Left cardiac atrium (tissue), 4 donors: ENCODE measurements at places on chromosomes 3 and 15.

DNA sequence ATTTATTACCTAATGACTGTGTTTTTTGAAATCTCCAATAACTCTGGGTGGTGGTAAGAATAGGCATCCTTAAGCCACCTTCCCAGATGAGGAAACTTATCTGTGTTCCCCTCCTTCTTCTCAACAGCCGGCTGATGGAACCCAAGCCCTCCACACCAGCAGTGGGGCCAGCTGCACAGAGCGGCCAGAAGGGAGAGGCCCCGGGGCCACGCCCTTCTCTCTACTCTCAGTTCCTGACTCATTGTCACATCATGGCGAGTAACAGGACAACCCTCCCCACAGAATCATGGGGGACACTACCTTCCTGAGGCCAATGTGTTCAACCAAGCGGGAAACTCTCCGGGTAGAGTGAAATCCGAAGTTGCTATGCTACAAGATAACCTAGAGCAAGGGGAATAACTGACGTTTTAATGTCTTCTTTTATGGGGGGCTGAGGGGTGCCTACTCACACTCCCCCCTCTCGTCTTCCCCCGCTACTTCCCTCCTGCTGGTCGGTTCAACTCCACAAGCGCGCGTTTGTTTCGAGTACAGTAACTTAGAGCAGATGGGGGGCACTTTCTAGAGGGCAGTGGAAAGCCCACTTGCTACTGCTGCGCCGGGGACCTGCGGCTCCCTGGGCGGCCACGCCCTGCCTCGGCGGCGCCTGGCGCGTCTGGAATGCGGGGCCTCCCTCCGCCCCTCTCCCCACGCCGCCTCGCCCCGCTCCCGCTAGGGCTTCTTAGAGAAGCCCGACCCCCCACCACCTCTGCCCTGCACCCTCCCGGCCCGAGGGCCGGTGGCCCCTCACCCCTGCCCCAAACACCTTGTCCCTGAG is 621 bp downstream of the ANXA2 start:
- DNase-seq: peak; percentile 77

DNA sequence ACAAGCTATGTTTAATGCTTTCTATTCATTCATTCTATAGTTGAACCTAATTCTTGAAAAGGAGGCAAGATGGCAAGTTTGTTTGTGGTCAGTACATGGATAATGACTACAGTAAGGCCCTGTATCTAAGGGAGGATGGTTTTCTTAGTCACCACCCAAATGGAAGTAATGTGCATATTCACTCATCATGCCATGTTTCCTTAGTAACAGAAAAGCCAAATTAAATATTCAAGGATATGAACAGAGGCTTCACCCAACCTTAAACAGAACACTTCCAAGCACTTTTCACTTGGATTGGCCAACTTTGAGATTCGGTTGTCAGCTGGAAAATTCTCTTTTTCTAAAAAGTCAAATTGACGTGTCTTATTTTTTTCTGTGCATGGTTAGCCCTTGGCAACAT is 805.3 kb upstream of the LMCD1 start:
- no peak for DNase-seq

DNA sequence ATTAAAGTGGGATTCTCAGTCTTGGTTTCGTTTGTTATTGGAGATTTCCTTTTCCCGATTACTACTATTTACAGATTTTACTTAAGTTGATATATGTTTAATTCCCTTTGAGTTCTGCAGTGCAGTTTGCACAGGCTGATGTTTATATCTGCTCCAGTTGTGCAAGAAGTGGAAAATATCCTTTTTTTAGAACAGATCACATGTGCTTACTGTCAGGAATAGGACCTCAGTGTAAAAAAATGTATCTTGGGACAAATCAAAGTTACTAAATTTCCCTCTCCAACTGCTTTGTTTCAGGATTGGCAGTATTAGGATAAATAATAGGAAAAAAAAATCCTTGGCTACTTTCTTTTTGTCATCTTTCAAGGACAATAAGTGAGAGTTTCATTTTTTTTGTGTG is 6.9 kb downstream of the MITF start:
- DNase-seq: no peak

DNA sequence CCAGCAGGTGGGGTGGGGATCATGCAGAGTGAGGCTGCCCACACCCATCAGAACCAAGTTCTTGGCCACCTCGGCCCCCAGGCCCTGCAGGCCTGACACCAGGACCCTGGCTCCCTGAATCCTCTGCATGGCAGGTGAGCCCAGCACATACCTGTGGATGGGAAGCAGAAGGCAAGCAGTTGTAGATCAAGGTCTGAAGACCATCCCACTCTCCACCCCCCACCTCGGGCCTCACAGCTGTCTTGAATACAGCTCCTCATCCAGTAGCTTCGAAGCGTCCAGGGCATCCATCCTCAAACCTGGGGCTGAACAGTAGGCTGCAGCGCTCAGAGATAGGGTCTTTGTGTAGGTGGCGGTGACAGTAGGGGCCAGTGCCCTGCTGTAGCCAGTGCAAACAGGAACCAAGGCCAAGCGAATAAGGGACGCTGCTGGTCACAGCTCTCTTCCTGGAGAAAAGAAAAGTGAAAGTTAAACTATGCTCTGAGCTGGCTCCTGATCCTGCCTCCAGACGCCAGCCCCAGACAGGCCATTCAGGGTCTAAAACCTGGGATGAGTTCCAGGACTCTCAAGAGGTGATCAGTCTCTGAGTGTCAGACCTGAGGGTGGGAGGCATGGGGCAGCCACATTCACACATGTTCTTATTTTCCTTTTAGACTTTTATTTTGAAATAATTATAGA is at the start of gene UBA7:
Gene UBA7 (minus strand): TSS at position 457 of the 678 bp plus-strand sequence. CDS start 166 bp downstream, at position 291.
- peak; percentile 63 for DNase-seq

- DNase-seq: no peak
These were observed 156.7 kb upstream of the BHLHE40 start for GRCh38 chr3:4822568-4822967.

DNA sequence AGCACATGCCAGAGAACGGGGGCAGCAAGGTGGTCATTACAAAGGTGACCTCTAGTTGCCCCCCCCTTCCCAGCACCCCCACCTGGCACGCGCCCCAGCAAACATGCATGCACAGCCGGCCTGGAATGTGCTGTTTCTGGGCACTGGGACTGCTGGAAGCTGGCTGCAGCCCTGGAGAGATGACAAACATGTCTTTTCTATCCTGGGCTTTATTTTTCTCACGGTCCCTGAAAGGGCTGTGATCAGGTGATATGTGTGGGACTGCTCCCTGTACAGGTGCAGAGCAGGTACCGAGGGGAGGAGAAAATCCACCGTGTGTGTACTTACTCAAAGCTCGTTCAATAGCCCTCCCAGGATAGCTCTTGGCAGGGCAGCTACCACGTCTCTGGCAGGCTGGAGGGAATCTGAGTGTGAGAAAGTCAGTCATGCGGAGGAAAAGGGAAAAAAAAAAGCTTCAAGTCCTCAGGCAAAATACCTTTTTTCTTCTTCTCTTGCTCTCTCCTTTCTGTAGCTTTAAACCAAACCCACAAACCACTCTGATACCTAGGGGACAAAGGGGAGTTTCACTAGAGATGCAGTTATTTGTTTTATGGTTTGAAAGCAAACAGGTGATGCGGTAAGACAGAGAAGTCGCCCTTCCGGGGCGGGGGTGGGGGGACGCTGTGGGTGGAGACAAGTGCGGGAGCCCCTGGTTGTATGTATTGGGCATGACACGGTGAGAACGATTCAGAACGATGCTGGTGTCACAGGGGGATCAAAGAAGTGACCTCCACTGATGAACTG is 5.0 kb upstream of the HES1 start:
- DNase-seq: no peak
